ENCODE measurements at places on chromosomes 12 and 14. TPM values are rescaled to one million over a fixed set of nuclear protein-coding genes. Genes with fewer than 3 reads are reported as not detected.

GRCh38 chr12:114473018-114473417 is 67.1 kb upstream of the TBX5 start:
- no peaks in the 10 kb centered on the region for H3K4me1 ChIP-seq
- H3K4me3 ChIP-seq, result no peak overlapping the region
- no peak for DNase-seq
- H3K27ac ChIP-seq, result no peak overlapping the region
- peaks cover 19% of the 10 kb centered on the region for H3K27me3 ChIP-seq

DNA sequence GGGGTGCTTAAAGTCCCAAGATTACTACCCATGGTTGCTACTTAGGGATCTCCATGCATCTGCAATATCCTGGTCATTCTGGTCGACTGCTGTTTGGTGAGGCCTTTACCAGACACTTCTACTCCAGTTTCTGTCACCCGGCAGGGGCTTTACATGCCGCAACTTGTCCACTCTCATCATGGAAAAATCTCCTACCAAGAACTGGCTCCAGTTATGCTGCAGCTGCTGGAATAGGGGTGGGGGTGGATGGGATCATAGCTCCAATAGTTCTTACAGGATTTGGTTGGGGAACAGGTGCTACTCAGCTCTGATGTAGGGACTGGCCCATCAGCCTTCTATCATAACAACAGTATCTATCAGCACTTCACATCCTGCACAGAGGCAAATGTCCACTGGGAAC is 51.6 kb downstream of the SPTB start:
- no peaks in the 10 kb centered on the region for H3K36me3 ChIP-seq
- H3K4me3 ChIP-seq, result no peak overlapping the region
- no peak overlapping the region for H3K27ac ChIP-seq
- no peaks in the 10 kb centered on the region for H3K4me1 ChIP-seq
- DNase-seq, result no peak

DNA sequence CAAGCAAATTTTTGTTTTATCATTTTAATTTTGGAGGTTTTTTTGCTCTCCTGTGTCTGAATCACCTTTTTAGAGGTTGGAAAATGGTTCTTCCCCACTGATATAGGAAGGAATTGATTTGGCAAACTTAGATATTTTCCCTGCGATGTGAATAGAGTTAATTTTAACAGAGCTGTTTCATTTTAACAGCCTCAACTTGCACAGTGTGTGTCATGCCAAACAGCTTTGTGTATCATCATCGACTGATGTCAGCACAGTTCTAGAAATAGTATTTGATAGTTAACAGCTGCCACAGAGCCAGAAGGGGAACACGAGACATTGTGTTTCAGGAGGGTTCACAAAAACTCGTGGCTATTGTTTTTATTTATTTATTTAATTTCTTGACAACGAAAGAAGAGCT is 243.1 kb upstream of the FOXN3 start:
- no peaks in the 10 kb centered on the region for H3K4me1 ChIP-seq
- no peak overlapping the region for H3K27ac ChIP-seq
- no peaks in the 10 kb centered on the region for H3K27me3 ChIP-seq
- H3K36me3 ChIP-seq, result no peaks in the 10 kb centered on the region
- no peak overlapping the region for H3K4me3 ChIP-seq

DNA sequence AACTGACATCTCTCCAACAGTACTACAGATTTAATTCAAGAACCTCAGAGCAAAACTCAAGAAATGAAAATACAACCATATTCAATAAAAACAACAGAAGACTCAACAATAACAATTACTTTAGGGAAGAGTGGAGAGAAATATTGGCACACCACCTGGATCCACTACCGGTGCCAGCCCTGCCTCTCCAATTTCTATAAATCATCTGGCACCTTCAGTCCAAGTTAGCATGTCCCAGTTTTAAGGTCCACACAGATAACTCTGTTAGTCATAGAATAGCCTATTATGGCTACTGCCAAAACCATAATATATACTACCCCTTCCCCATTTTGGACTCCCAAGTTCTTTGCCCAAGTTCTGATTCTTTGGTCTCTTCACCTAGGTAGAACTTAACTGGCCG is 69.9 kb upstream of the PSMA6 start:
- H3K4me3 ChIP-seq, result no peak overlapping the region
- H3K27me3 ChIP-seq, result no peaks in the 10 kb centered on the region
- no peak overlapping the region for H3K27ac ChIP-seq
- H3K36me3 ChIP-seq, result no peaks in the 10 kb centered on the region
- no peaks in the 10 kb centered on the region for H3K4me1 ChIP-seq

- no peaks in the 10 kb centered on the region for H3K27me3 ChIP-seq
- no peaks in the 10 kb centered on the region for H3K4me1 ChIP-seq
- H3K36me3 ChIP-seq, result no peaks in the 10 kb centered on the region
- H3K4me3 ChIP-seq, result no peak overlapping the region
These were observed 147.8 kb upstream of the ATP2B1 start for GRCh38 chr12:89856431-89856830.

DNA sequence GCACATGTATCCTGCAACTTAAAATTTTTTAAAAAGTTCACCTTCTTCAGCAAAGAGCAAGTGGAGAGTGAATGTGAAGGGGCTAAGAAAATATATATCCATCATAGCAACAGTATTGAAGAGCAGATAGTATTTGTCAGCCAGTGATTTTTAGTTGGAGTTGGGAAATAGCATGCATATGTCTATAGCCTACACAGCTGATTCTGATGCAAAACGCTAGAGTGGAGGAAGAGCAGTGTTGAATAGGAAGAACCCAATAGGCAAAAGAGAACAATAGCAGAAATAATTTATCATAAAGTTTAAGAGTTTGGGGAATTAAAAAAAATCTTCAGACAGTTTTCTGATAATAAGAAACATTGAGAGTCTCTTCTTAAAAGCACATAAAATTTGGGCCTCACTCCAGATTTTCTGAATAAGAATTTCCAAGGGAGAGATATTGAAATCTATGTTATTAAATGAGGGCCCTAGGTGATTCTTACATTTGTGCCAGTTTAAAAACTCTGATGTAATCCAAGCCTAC is 12.0 kb downstream of the PDE6H start:
- no peak for DNase-seq
- H3K4me1 ChIP-seq, result no peaks in the 10 kb centered on the region
- H3K4me3 ChIP-seq, result no peak overlapping the region
- no peaks in the 10 kb centered on the region for H3K27me3 ChIP-seq
- H3K27ac ChIP-seq, result no peak overlapping the region

DNA sequence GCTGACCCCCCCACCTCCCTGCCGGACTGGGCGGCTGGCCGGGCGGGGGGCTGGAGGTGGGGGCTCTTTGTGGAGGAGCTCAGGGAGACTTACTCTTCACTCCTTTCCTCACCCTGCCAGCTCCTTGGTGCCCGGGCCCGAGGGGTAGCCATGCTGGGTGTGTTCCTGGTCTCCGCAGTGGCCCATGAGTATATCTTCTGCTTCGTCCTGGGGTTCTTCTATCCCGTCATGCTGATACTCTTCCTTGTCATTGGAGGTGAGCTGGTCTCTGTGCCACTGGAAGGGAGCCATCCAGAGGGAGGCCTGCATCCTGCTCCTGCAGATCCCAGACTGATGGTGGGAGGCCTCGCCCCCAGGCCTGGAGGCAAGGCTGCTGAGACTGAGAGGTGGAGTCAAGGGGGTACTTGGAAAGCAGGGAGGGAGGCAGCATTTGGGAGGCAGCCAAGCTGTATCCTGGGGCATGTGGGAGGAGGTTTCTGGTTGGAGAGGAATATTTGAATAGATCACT is 19.7 kb downstream of the SOAT2 start:
- no peaks in the 10 kb centered on the region for H3K36me3 ChIP-seq
- H3K27ac ChIP-seq, result no peak overlapping the region
- no peaks in the 10 kb centered on the region for H3K4me1 ChIP-seq
- peaks cover 5% of the 10 kb centered on the region for H3K27me3 ChIP-seq
- DNase-seq, result no peak

DNA sequence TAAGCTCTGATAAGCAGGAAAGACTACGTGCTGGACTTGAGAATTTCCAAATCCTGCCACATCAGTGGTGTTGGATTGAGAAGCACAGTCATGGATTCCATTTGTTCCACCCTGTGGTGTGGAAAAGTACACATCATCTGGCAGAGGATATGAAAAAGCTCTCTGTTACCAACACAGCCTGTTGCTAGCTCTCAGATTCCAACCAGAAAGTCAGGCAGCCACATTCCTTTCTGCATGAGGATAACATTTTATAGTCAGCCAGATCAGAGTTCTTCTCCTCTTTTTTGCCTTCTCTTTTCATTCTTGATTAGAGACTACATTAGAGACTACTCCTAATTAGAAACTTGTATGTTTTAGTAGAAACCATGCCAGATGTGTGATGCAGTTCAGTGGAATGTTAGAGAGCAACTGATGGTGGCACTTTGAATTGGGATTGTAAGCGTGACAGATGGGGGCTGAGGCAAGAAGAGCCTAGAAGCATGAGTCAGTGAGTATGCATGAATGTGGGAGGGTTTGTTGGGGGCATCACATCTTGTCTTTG is 61.2 kb upstream of the STXBP6 start:
- no peak for DNase-seq
- H3K27me3 ChIP-seq, result no peaks in the 10 kb centered on the region
- H3K4me3 ChIP-seq, result no peak overlapping the region
- no peaks in the 10 kb centered on the region for H3K36me3 ChIP-seq

DNA sequence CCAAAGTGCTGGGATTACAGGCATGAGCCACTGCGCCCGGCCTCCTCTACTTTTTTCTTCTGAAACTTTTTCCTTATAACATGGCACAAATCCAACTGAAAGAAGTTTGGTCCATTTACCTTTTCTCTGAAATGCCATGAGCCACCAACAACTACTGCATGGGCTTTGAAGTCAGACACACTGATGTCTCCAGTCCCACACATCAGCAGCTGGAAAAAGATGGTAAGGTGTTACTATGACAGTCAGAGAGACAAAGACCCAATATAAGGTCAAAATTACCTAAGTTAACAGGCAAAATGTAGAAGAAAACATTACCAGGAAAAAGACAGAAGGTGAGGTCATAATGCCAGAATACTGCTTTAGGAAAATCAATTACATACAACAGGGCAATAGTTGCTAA is 48.2 kb downstream of the AREL1 start:
- H3K36me3 ChIP-seq, result peaks cover 23% of the 10 kb centered on the region
- no peaks in the 10 kb centered on the region for H3K4me1 ChIP-seq
- DNase-seq, result no peak
- H3K27ac ChIP-seq, result no peak overlapping the region

DNA sequence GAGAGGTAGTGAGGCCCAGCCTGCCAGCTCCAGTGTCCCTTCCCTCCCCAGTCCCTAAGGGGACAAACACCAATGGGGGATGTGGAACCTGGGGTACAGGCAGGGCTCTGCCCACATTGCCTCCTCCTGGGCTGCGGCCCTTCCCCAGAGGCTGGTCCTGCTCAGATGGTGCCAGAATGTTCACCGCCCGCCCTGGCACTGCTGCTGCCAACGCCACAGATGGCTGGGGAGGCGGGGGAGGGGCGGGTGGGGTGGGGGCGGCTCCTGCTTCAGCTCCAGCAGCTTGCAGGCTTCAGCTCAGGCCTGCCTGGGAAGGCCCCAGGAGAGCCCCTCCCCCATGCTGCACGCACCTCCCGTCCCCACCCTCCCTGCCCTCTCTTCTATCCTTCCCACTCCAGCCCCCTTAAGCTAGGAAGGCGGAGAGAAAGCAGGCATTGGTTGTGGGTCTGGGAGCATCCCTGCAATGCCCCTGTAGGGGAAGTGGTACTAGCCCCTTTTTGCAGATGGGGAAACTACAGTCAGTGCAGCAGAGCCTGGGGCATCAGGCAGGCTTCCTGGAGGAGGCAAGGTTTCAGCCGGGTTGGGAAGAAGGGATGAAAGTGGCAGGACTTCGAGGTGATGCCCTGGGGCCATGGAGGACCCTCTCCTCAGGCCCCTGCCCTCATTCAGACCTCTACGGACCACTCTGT is 2.0 kb upstream of the BEGAIN start:
- no peak overlapping the region for H3K4me3 ChIP-seq
- no peak for DNase-seq
- H3K36me3 ChIP-seq, result no peaks in the 10 kb centered on the region
- H3K27ac ChIP-seq, result no peak overlapping the region
- peaks cover 5% of the 10 kb centered on the region for H3K4me1 ChIP-seq

DNA sequence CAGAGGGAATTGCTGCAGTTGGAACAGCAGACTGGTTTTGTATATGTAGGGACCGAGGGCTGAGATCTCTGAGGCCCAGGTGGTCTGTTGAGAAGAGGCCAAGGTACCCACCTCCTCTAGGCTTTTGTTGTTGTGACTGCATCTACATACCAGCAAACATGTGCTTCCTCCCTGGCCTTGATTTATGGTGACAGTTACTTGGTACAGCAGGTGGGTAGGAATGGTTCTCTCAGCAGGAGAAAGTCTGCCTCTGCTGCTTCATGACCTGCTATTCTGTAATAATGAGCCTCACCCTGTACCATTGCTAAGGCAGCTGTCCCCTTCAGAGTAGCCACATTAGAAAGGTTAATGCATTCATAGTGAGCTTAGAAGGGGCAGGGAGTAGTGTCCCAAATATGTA is 196.7 kb upstream of the PELI2 start:
- no peak overlapping the region for H3K27ac ChIP-seq
- H3K4me1 ChIP-seq, result no peaks in the 10 kb centered on the region
- H3K27me3 ChIP-seq, result no peaks in the 10 kb centered on the region

- no peak overlapping the region for H3K27ac ChIP-seq
- no peaks in the 10 kb centered on the region for H3K27me3 ChIP-seq
- H3K4me3 ChIP-seq, result no peak overlapping the region
These were observed 209.7 kb downstream of the BCAT1 start for GRCh38 chr12:24739106-24739779.

- DNase-seq, result no peak
- no peaks in the 10 kb centered on the region for H3K4me1 ChIP-seq
- H3K27me3 ChIP-seq, result no peaks in the 10 kb centered on the region
- no peaks in the 10 kb centered on the region for H3K36me3 ChIP-seq
- H3K4me3 ChIP-seq, result no peak overlapping the region
These were observed 178.7 kb upstream of the TMTC1 start for GRCh38 chr12:29962276-29963035.

DNA sequence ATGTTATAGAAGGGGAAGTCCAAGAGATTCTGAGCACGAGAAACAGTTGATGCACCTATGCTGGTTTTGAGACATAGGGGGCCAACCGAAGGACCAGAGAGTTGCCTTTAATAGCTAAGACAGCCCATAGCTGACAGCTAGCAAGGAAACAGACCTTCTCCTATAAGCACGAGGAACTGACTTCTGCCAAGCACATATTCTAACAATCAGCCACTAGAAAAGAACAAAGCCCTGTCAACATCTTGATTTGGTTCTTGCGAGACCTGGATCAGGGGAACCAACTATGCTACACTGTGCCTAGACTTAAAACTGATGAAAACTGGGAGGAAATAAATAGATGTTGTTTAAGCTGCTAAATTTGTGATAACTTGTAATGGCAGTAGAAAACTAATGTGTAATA is 785.6 kb downstream of the TMTC2 start:
- H3K27ac ChIP-seq, result no peak overlapping the region
- DNase-seq, result no peak
- no peaks in the 10 kb centered on the region for H3K27me3 ChIP-seq
- no peak overlapping the region for H3K4me3 ChIP-seq
- H3K36me3 ChIP-seq, result no peaks in the 10 kb centered on the region

SLC7A7 gene
- total RNA-seq, result 0.85 TPM

FAM186B gene
- total RNA-seq, result 0.13 TPM

KRT85 gene
- total RNA-seq, result not detected

FBLN5 gene
- 0.23 TPM for total RNA-seq

Measured in Panc1 (cell line).